Activated CD4-positive, alpha-beta T cell treated with anti-CD3 and anti-CD28 coated beads, Interleukin-2, amount 10 ng/mL, durations not matched to agents 7 days and 5 days (primary cell): ENCODE measurements at places on chromosomes 7 and 10. TPM values are rescaled to one million over a fixed set of nuclear protein-coding genes. Genes with fewer than 3 reads are reported as not detected.

GRCh38 chr10:96497391-96497790 is 16.3 kb downstream of the TLL2 start:
- no peaks in the 10 kb centered on the region for H3K4me1 ChIP-seq
- no peak for DNase-seq
- no peaks in the 10 kb centered on the region for H3K36me3 ChIP-seq
- no peak overlapping the region for H3K27ac ChIP-seq

GRCh38 chr7:130903358-130903974 is 169.5 kb upstream of the KLF14 start:
- peaks cover 57% of the 10 kb centered on the region for H3K36me3 ChIP-seq
- peaks cover 74% of the 10 kb centered on the region for H3K4me1 ChIP-seq
- H3K27me3 ChIP-seq, result no peaks in the 10 kb centered on the region
- no peak overlapping the region for H3K4me3 ChIP-seq
- no peak for DNase-seq

DNA sequence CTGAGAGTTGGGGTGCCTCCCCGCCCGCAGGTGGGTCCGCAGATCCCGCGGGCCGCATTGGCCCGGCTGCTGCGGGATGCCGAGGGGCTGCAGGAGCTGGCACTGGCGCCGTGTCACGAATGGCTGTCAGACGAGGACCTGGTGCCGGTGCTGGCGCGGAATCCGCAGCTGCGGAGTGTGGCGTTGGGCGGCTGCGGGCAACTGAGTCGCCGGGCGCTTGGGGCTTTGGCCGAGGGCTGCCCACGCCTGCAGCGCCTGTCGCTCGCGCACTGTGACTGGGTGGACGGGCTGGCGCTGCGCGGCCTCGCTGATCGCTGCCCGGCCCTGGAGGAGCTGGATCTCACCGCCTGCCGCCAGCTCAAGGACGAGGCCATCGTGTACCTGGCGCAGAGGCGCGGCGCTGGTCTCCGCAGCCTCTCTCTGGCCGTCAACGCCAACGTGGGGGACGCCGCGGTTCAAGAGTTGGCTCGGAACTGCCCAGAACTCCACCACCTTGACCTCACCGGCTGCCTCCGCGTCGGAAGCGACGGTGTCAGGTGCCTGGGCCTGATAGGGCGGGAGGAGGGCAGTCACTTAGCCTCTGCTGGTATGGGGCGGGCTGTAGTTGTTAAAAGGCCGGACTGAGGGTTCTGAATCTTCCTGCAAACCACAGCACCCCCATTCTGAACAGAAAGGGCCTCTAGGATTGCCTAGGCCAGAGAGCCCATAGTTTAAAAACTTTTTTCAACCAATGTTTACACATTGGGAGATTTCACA is 1.3 kb downstream of the FBXL15 start:
- peak overlapping the region; percentile 95 for H3K27ac ChIP-seq
- H3K36me3 ChIP-seq, result peaks cover 14% of the 10 kb centered on the region

GRCh38 chr7:82615527-82615926 is 171.9 kb upstream of the CACNA2D1 start:
- no peak overlapping the region for H3K4me3 ChIP-seq
- no peaks in the 10 kb centered on the region for H3K36me3 ChIP-seq
- no peaks in the 10 kb centered on the region for H3K4me1 ChIP-seq
- H3K27me3 ChIP-seq, result no peaks in the 10 kb centered on the region

SLC13A1 gene
- not detected for total RNA-seq

ASB10 gene
- total RNA-seq, result not detected

DNA sequence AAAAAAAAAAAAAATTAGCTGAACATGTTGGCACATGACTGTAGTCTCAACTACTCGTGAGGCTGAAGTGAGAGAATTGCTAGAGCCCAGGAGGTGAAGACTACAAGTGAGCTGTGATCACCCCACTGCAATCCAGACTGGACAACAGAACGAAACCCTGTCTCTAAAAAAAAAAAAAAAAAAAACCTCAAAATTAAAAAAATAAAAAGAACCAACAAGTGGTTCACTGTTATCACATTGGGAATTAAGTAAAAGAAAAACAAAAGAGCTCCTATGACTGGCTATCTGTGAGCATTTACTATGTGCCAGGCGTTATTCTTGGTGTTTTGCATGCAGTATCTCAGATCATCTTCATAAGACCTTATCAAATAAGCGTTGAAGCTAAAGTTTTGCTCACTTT is 66.0 kb downstream of the ANLN start:
- no peak overlapping the region for H3K27ac ChIP-seq
- no peaks in the 10 kb centered on the region for H3K4me1 ChIP-seq
- peaks cover 30% of the 10 kb centered on the region for H3K36me3 ChIP-seq
- no peaks in the 10 kb centered on the region for H3K27me3 ChIP-seq
- DNase-seq, result no peak
- H3K4me3 ChIP-seq, result no peak overlapping the region

OR2A7 gene
- total RNA-seq, result 4.8 TPM

ZNF511 gene
- total RNA-seq, result 54.5 TPM

DNA sequence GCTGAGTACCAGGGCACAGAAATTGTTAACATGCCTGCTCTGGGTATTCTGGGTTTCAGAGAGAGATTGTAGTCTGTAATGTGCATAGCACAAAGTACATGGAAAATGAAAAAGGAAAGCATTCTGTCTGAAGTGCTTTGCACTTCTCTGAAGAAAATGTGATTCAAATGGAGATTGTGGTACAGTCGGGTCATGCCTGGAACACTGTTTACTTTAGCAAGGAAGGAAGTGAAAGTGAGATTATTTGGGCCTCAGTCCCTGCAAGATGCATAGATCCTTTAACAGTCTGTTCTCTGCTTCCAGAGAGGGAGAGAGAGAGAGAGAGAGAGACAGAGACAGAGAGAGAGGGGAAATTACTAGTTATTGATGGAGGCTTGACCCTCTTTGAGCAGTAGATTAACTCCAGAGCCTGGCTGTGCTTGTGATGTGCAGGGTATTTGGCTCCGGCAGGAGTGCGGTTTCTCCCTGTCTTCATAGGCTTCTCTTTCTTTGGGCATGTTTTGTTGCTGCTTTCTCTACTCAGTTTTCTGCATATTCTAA is 5.4 kb downstream of the VWC2 start:
- no peaks in the 10 kb centered on the region for H3K36me3 ChIP-seq
- H3K4me3 ChIP-seq, result no peak overlapping the region
- no peak overlapping the region for H3K27ac ChIP-seq
- peaks cover 50% of the 10 kb centered on the region for H3K27me3 ChIP-seq

- H3K36me3 ChIP-seq, result peaks cover 35% of the 10 kb centered on the region
- H3K4me3 ChIP-seq, result no peak overlapping the region
- H3K4me1 ChIP-seq, result peaks cover 4% of the 10 kb centered on the region
- DNase-seq, result no peak
Observed at GRCh38 chr10:72186258-72186981, 29.4 kb upstream of the ANAPC16 start.

DNA sequence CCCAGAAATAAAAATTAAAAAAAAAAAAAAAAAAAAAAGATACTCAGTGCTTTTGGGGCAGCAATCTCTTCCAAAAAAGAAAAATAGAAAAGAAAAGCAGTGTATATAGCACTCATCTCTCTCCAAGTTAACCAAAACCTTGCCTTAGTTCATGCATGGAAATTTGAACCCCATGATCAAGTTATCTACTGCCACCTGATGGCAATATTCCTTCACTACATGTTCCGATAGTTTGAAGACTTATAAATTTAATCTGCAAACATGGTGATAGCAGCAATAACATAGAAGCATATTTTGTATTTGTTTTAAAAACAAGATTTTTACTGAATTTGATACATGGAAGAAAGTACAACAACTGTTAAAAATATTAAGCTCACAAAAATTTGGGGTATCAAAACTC is 48.6 kb upstream of the SLIT1 start:
- H3K36me3 ChIP-seq, result peaks cover 19% of the 10 kb centered on the region
- peaks cover 2% of the 10 kb centered on the region for H3K4me1 ChIP-seq
- no peak overlapping the region for H3K4me3 ChIP-seq
- peak; percentile 17 for DNase-seq
- H3K27me3 ChIP-seq, result no peaks in the 10 kb centered on the region
- H3K27ac ChIP-seq, result no peak overlapping the region

DPP6 gene
- total RNA-seq, result not detected

DNA sequence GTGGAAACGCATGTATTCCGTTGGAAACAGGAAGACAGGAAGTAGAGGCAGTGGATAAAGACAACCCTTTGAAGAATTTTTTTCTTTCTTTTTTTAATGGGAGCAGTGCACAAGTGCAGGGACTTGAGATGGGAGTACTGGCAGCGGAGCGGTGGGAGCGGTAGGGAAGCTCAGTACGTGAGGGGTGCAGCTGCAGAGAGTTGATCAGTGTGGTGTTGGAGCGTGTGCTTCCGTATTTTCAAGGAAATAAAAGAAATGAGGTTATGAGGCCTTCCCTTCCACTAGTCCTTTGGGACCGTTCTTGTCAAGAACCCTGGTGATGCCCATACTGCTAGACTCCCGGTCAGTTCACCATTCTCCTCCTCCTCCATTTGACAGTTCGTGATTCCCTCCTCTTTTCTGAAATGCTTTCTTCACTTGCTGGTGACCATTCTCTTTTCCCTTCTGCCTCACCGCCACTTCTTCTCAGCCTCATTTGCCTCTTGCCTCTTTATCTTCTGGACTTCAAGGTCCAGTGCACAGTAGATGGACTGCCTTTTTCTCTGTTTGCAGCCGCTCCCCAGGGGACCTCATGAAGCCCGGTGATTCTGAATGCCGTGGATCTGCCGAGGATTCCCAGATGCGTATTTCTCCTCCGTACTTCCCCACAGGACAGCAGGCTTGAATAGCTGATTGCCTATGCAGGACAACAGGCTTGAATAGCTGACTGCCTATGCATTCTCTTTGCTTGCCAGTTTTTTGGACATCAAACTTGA is 39.1 kb upstream of the TMEM236 start:
- no peak overlapping the region for H3K4me3 ChIP-seq
- DNase-seq, result no peak
- H3K36me3 ChIP-seq, result peaks cover 50% of the 10 kb centered on the region
- H3K27ac ChIP-seq, result no peak overlapping the region
- H3K27me3 ChIP-seq, result no peaks in the 10 kb centered on the region
- no peaks in the 10 kb centered on the region for H3K4me1 ChIP-seq
